H1 (cell line): ENCODE measurements at places on chromosomes 5 and 9. TPM values are rescaled to one million over a fixed set of nuclear protein-coding genes. Genes with fewer than 3 reads are reported as not detected.

- no peak for DNase-seq
Measured at GRCh38 chr5:115898656-115899055, 56.9 kb downstream of the AP3S1 start.

The CCDC152 gene
- 9.5 and 10.2 TPM in 2 replicates for total RNA-seq

The GDF9 gene
- total RNA-seq: 0.34 TPM in 1 of 2 replicates, not detected in the other

DNA sequence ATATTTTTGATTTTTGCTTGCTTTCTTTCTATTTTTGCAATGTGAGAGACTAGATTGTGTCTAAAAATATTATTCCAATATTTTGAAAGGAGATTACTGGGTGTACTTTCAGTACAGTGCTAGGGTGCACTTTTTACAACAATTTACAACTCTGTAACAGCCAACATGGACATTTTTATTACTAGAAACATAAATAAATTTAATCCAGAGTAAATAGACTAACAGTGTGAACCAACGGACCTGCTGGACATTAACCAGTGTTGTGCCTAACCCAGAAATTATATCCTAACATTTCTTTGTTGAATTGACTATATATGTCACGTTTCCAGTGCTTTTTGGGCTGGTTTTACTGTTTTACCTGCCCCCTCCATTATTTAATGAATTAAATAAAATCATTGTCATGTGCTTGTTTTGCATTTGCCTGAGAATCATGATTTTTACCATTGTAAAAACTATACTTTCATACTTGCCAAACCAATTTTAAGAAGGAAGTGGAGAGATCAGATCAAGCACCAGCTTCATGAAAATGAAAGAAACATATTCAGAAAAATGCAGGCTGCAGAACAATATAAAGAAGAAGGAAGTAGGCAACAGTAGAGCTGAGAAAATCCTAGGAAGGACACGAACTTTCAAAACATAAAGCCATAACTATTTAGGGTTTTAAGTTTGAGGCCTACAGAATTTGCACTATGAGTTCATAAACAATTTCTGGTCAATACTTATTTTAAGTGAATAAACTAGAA, 400.8 kb upstream of the PIK3R1 start:
- DNase-seq: no peak

The TGFBI gene
- total RNA-seq: 5.9 and 8.5 TPM in 2 replicates

DNA sequence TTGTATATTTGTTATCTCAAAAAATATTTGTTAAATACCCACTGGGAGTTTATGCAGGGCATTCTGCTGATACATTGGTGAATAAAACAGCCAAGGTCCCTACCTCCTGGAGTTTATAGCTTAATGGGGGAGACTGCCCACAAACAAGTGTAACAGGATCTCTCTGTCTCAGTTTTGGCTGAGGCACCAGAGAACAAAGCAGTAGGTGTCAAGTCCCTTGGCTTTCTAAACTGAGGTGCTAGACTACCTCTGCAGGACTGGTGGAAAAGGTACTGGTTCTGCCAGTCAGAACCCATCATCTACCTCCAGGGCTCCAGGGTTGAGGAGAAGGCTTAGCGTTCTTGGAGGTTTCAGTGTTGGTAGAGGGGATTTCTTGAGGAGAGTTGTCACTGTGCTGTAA, 188.4 kb upstream of the ELL2 start:
- DNase-seq: no peak

- no peak for DNase-seq
Measured at GRCh38 chr5:26681861-26682260, 356.5 kb downstream of the CDH9 start.

DNA sequence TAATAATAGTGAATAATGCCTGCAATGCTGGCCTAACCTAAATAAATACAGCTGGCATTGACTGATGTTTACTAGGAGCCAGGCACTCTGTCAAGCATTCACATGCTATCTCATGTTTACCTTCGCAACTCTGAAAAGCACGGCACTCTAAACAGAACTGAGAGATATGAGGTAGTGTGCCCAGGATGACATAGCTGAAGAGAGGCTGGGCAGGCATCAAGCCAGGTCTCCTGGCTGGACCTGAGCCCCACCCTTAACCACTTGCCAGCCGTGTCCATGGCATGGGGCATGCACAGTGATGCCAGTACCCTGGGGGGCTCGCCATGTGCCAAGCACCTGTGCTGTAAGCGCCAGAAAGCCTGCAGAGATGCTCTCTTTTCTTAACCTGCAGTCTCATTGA, 119.4 kb upstream of the MVB12B start:
- no peak for DNase-seq

The PDZD2 gene
- total RNA-seq: 6.8 and 8.5 TPM in 2 replicates

The LURAP1L gene
- 1.2 and 1.6 TPM in 2 replicates for total RNA-seq

- no peak for DNase-seq
Measured at GRCh38 chr9:128898845-128899565, 17.1 kb downstream of the LRRC8A start.

- no peak for DNase-seq
Measured at GRCh38 chr9:107176436-107177151, 106.5 kb upstream of the RAD23B start.

The NKD2 gene
- 6.3 and 7.9 TPM in 2 replicates for total RNA-seq

DNA sequence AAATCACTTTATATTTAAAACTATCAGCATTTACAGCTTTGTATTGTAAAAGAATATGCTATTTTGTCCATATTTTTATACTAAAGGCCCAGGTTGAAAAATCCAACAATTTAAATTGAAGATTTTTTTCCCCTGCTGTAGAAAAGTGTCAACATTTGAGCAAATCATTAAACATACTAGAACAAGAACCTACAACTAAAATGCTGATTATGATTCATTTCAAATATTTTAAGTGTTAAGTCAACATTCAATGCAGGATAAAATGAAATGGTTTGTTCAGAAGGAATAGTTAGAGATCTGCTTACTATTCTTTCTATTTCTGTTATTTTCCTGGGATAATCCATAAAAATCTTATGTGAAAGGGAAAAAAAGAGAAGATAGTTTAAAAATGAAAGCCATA, 866.5 kb upstream of the DMAC1 start:
- no peak for DNase-seq

The IL31RA gene
- total RNA-seq: not detected in 2 replicates

The INPP5E gene
- total RNA-seq: 11.3 and 11.5 TPM in 2 replicates

GRCh38 chr9:131181091-131181681, 55.8 kb downstream of the NUP214 start:
- DNase-seq: no peak

- DNase-seq: no peak
Measured at GRCh38 chr5:78727786-78728761, 79.5 kb upstream of the LHFPL2 start.

The LECT2 gene
- total RNA-seq: not detected in 2 replicates

DNA sequence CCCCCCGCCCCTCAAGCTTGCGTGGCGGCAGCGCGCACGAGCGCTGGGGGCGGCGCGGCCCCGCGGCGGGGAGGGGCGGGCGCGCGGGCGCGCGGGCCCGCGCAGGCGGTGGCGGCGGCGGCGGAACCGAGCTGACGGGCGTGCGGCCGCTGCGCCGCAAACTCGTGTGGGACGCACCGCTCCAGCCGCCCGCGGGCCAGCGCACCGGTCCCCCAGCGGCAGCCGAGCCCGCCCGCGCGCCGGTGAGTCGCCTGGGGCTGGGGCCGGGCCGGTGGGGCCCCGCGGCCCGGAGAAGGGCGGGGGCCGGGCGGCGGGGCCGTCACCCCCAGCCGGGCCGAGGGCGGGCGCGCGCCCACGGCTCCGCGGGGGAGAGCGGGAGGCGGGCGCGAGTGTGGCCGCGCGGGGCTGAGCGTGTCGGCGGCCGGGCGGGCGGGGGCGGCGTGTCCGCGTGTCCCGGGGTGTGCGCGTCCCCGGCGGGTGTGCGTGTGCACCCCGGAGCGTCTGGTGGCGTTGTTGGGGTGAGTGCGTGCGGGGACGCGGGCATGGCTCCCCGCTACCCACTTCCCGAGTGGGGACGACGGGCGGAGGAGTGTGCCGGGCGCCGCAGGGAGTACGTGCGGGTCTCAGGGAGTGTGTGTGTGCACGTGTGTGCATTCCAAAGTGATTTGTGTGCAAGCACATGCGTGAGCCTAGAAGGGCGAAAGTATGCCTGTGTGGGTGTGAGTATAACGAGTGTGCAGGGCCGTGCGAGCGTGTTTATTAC, at the start of gene NEK6:
Gene NEK6 (plus strand): TSS at position 106 of the 763 bp plus-strand sequence. CDS start 44,016 bp downstream, outside the sequence.
- no peak for DNase-seq

The ZNF608 gene
- 40.4 and 40.8 TPM in 2 replicates for total RNA-seq

- DNase-seq: no peak
Measured at GRCh38 chr9:9352877-9353481, 1259.8 kb downstream of the PTPRD start.

DNA sequence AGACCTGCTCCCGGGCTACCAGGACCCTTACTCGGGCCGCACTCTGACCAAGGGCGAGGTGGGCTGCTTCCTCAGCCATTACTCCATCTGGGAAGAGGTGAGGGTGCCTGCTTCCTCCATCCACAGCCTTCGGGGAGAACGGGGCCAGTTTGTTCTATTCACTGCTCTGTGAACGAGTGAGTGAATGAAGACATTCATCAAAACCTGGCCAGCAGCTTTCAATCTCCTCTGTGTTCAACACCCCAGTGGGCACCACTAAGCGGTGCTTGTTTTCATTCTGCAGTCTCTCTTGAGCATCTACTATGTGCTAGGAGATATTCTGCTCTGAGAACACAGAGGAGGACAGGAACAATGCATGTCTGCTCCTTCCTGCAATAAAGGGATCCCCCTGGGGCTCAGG, 10.6 kb downstream of the CERCAM start:
- DNase-seq: no peak

The OR1J2 gene
- not detected in 2 replicates for total RNA-seq

DNA sequence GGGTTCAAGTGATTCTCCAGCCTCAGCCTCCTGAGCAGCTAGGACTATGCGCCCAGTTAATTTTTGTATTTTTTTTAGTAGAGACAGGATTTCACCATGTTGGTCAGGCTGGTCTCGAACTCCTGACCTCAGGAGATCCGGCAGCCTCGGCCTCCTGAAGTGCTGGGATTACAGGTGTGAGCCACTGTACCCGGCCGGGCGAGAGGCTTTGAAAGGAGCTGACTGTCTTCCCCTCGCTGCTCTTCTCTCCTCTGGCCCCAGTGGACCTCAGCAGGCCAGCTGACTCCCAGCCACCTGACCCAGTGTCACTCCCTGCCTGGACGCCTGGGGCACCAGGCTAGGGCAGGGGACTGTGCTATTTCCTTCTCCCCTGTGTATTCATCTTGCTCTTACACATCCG, 89.5 kb upstream of the ANKRD55 start:
- no peak for DNase-seq

- DNase-seq: no peak
Measured at GRCh38 chr5:32534041-32534440, 51.3 kb upstream of the SUB1 start.

DNA sequence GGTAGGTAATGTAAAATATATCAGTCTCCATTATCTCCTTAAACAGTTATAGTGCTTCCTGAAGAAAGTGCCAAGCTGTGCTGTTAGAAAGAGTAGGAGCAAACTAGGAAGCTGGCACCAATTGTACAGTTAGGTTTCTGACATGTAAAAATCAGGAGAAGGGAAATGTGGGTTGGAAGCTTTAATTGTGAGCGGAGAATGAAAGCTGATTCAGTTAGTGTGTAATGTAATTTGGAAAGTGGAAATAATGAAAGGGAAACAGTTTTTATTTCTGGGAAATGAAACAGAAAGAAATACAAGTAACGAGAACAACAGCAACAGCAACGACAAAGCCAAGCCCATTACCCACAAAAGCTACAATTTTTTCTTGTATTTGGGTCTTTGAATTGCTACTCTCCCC, 48.8 kb upstream of the JAK2 start:
- DNase-seq: no peak

DNA sequence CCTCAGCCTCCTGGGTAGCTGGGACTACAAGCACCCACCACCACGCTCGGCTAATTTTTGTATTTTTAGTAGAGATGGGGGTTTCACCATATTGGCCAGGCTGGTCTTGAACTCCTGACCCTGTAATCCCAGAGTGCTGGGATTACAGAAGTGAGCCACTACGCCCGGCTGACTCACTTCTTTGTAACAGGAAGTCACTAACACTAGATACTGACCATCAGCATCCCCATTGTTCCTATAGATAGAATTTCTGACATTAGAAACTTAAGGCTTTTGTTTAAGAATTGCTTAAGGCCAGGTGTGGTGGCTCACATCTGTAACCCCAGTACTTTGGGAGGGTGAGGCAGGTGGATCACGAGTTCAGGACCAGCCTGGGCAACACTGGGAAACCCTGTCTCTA, 42.2 kb downstream of the LEAP2 start:
- DNase-seq: no peak

DNA sequence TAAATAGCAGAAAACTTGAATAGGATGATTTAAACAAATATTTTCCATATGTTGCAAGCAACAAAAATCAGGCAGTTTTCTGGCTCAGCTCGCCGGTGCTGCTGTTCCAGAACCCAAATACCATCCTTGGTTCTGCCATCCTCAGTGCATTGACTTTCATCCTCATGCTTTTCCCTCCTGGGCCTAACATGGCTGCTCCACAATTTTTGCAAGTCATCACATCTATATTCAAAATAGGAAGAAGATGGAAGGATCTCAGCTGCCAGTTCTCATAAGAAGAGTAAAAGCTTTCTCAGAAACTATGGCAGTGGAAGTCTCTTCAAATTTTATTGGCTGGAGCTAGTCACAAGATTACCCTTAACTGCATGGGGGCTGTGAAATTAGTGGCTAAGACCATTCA, 136.7 kb downstream of the STARD4 start:
- DNase-seq: no peak

- DNase-seq: no peak
Measured at GRCh38 chr9:123871781-123872180, 58.1 kb downstream of the DENND1A start.

DNA sequence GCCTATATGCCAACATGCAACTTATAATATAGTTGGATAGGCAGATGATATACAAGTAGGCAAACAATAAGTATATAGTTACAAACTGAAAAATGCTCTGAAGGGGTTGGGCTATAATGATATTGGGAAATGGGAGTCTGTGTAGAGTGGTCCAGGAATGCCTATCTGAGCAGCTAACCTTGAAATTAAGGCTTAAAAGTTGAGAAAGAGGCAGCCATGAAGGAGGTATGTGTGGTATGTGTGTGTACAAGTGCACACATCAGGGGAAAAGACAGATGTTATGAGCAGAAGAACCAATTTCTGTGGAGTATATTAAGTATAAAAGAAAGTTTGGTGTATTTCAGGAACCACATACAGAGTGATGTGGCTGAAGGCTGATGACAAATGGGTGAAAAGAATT, 154.9 kb upstream of the PAPPA start:
- no peak for DNase-seq

DNA sequence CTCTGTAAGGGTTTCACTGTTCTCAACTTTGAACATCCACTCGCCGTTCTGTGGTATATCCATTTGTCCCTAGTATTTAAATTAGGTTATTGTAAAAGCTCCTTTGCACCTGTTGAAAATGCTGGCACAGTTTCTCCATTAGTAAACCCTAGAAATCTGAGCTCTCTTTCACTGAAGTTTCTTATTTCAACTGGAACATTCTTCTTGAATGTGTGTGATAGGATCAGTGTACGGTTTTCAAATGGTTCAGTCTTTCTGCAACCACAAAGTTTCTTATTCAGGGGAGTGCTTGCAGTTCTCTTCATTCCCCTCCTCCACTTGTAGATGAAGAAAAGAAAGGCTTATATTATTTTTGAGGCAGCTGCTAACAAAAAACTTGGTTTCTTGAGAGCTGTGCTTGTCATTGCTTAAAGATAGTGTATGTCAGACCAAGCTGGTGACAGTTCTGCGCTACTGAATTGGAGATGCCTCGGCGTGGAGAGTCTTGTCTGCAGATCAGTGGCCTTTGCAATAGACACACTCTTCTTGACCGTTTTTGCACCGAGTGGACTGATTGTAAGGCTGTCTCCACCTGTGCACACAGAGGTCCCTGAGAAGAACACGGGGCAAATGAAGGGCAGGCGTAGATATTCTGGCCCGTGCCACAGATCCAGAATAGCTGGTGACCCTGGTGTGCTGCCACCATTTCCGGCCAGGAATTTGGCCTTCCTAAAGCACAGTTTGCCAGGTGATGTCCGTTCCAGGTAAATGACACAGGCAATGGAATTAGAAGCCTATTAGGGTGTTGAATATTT, 102.2 kb downstream of the TRIO start:
- no peak for DNase-seq
